ENCODE measurements at places on chromosomes 16 and 17.

DNA sequence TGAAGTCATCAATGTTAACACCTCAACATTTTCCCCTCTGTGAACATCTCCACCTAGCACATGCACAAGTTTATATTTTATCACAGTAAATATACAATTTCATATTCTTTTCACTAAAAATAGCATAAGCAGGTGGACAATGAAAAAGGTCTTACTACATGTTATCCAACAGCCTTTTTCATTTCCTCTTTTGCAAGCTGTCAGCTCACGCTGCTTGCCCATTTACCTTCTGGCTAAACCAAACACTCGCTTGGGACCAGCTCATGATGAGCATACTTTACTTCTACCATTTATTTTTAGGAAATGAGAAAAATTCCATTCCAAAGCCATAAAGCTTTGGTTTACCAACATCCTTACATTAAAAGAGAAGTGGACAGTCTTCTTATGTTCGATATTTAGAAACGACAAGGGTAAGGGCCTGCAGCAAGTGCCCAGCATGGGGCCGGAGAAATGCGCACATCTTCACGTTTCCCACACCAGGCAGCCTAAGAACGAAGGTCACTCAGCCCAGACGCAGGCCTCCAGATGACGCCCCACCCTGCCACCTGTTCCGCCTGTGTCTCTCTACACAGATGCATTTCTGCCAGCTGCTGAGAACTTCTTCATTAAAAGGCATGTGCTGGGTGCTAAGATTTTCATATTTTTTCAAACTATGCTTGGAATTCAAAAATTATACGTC lies 13.9 kb downstream of the SNN start:
- DNase-seq: no peak

GRCh38 chr16:88921591-88921990 lies 55.1 kb upstream of the PABPN1L start:
- DNase-seq: no peak

- no peak for DNase-seq
Measured at GRCh38 chr17:64006361-64007088, 8.4 kb downstream of the PRR29 start.

DNA sequence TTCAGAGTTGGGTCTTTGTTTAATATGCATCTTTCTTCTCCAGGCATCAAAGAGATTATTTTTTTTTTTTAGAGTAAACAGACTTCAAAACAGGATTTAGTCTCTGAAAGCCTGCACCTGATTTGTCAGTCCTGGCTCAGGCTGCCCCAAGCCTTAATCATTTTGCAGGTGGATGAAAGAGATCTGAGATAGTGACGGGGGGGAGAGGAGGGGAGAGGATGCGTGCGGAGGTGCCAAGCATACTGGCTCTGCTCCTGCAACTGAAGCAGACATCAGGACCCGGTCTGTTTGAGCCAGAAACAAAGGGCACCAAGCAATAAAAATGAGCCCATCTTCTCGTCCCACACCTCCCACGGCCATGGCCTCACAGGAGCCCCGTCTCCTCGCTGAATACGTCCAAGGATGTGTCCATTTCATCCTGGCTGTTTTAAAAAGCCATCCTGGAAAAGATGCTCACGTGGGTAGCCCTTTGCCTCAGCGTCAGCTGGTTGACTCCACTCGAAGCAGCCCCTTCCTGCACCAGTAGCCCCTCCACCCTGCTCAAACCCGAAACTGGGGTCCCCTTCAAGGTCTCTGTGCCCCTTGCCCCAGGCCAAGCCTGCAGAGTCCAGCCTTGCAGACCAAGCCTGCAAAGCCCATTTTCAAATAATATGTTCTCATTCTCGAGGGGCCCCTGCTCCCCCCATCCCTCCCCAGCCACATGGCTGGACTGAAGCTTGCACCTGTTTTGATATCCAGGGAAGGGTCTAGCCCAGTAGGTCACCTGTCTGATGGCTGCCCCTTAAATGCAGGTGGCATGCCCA lies 84.8 kb upstream of the TNRC6C start:
- no peak for DNase-seq

DNA sequence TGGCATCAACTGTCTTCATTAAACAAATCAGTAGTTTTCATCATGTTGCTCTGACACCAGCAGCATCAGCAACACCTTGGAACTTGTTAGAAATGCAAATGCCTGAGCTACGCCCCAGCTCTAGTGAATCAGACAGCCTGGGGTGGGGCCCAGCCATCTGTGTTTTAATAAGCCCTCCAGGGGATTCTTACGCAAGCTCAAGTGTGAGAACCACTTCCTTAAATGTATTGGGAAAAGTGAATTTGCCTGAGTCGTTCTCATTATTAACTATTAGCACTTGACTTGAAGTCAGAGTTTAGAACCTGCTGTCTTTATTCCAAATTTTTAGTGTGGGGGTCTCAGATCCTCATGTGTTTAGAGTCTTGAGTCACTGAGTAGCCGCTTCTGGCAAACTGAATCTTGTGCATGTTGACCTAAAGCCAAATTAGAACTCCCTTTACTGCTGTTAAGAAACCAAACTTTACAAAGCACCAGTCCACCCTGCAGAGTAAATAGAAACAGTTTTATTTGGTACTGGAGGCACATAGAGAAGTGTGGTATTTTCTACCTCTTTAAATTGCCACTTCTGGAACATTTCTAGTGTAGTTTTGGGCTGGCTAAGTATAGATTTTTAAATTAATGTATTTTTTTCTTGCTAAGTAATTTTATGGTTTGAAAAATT lies 137.4 kb upstream of the COX10 start:
- DNase-seq: no peak

DNA sequence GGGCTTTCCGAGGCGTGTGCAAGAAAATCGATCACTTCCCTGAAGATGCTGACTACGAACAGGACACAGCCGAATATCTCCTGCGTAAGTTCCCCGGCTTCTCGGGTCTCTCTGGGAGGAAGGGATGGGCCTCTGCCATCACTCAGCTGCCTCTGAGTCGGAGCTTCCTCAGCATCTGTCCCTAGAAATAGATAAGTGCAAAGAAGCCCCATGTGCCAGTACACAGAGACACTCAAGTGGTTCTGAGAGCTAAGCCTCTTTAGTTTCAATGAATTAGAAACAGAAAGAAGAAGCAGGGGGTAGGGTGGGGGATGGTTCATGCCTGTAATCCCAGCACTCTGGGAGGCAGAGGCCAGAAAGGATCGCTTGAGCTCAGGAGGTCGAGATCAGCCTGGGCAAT lies 90.6 kb downstream of the CACNG3 start:
- DNase-seq: no peak

All from NCI-H1048 (cell line).